ENCODE measurements at places on chromosomes 12 and 14.

DNA sequence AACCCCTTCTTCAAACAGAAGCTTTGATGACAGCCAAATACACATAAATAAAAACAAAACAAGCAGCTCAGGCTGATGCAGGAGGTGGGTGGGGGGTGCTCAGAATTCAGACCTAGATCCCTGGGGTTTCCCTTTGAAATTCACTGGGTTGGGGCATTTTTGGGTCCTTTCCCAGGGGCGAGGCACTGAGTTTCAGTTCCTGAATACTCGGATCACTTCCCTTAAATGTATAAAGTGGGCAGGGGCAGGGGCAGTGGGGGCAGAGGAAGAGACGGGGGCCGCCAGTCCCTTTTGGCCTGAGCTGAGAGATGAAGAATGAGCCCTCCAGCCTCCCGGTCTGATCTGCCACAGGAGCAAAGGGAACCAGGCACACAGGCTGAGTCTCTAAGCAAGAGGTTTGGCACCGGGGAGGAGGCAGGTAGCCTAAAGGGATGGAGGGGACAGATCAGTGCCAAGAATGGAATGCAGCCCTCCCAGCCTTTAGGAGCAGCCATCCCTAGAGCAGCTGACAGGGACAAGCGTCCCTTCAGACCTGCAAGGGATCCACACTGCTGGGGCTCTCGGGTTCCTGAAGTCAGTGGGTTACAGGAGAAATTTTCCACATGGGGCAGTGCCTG is 20.3 kb downstream of the KDM2B start:
- no peak for DNase-seq

- no peak for DNase-seq
Measured at GRCh38 chr12:12975322-12976077, 23.5 kb upstream of the GPRC5D start.

- DNase-seq, result no peak
Measured at GRCh38 chr12:123105211-123105826, 45.6 kb downstream of the PITPNM2 start.

DNA sequence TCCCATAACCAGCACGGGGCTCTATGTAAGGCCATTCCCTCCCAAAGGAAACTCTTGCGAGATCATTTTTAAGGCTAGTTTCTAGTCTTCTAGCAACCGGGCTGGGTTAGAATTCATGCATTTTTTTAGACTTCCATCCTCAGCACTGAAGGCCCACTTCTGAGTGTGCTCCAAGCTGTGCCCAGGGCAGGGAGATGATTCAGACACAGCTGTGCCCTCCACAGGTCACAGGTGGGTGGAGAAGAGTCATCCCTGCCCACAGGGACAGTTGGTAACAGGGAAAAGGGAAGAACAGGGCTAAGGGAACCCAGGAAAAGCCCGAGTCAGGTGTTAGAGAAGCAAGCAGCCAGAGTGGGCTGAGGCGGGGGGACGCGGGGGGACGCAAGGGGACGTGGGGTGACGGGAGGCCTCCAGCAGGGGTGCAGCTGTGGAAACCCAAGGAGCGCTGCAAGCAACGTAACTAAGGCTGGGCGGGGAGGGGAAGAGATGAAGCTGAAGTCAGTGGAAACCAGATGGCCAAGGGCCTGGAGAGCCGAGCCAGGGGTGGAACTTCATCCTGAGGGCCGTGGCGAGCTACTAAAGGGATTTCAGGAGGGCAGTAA is 27.2 kb upstream of the PPP2R5C start:
- DNase-seq, result no peak

GRCh38 chr12:51391283-51392123 is at the start of gene GALNT6:
Gene GALNT6 (minus strand): TSS chr12:51391406. CDS start chr12:51379781, 11,625 bp downstream.
- peak; percentile 52 for DNase-seq

DNA sequence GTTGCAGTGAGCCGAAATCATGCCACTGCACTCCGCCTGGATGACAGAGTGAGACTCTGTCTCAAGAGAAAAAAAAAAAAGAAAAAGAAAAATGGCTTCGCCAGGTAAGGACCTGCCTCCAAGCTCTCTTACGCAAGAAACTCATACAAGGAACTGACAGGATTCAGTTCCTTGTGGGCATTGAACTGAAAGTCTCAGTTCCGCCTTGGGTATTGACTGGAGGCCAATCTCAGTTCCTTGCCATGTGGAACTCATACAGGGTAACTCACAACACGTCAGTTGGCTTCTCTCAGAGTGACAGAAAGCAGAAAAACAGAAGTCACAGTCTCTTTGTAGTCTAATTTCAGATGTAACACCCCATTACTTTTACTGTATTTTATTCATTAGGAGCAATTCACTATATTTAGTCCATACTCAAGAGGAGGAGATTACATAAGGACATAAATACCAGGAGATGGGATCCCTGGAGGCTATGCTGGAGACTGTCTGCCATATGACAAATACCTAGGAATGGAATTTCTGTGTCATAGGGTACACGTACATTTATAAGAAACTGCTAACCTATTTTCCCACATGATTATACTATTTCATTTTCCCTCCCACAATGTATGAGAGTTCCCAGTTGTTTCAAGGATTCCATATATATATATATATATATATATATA is 11.4 kb upstream of the NOPCHAP1 start:
- no peak for DNase-seq

- no peak for DNase-seq
Measured at GRCh38 chr12:46674129-46674528, 151.7 kb downstream of the SLC38A4 start.

- peak; percentile 33 for DNase-seq
Measured at GRCh38 chr12:8544295-8544694, 3.6 kb upstream of the CLEC4E start.

- DNase-seq, result no peak
Measured at GRCh38 chr14:65991104-65991503, 495.1 kb upstream of the CCDC196 start.

- peak; percentile 7 for DNase-seq
Measured at GRCh38 chr12:42326541-42327226, 717 bp downstream of the PPHLN1 start.

DNA sequence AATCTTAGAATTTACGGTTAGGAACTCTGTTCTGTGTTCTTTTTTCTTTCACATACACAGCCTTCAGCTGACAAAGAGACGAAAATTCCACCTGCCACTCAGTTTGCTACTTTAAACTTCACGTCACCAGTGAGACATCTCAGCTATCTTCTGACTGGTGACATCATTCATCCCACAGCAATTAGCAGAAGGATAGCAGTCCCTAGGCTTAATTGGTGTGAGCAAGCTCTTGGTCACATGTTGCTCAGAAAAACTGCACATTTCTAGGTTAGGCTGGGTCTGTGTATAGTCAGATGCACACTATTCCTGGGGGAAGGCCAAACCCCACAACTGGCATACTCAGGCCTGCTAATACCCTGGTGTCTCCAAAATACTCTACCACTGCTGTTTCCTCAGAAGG is 23.9 kb downstream of the SLC7A7 start:
- no peak for DNase-seq

DNA sequence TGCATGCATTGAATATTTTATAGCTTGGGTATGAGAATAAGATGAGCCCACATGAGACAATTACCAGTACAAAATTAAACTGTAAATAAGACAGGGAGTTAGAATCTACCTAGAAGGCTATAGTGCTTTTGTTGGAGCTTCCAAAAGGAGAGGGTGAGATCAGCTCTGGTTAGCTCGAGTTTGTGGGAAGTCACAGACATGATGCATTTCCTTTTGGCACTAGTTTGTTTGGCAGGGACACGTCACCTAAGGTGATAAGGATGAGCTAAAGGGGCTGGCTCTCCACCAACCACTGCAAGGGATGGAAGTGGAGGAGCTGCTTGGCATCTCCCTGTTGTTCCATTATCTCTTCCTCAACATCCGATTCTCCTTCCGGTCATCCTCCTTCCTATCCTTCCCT is 48.5 kb upstream of the CPM start:
- DNase-seq, result no peak

DNA sequence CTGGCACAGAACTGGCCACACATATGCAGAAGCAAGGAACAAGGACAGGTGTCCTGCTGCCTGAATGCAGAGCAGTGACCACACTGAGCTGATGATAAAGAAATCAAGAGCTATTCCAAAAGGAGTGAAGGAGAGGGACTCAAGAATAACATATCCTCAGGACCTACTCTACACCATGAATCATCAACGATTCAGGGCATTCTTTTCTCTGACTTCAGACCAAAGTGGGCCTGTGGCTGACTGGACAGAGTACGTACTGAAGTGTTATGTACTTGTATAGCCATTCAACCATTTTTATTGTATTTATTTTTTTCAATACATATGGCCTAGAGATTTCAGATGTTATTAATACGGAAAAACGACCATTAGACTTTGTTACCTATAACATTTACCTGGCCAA is 177.5 kb upstream of the TMTC1 start:
- no peak for DNase-seq

- no peak for DNase-seq
Measured at GRCh38 chr14:68174446-68174845, 354.9 kb downstream of the RAD51B start.

DNA sequence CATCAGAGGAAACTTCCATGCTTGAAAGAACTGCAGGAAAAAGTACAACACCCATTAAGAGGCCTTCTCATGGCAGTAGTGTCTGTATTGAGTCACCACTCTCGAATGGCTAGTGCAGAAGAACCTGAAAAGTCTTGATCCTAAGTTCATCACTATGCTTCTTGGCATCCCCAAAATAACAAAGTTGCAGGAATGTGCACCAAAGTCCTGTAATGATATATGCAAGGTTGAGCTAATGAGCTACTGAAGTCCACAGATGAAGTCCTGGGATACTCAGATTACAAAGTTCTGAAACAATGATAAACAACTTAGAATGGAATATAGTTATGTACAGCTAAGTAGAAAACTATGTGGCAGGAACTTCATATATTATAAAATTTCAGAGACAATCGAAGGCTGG is 545.4 kb downstream of the FOXG1 start:
- DNase-seq, result no peak

DNA sequence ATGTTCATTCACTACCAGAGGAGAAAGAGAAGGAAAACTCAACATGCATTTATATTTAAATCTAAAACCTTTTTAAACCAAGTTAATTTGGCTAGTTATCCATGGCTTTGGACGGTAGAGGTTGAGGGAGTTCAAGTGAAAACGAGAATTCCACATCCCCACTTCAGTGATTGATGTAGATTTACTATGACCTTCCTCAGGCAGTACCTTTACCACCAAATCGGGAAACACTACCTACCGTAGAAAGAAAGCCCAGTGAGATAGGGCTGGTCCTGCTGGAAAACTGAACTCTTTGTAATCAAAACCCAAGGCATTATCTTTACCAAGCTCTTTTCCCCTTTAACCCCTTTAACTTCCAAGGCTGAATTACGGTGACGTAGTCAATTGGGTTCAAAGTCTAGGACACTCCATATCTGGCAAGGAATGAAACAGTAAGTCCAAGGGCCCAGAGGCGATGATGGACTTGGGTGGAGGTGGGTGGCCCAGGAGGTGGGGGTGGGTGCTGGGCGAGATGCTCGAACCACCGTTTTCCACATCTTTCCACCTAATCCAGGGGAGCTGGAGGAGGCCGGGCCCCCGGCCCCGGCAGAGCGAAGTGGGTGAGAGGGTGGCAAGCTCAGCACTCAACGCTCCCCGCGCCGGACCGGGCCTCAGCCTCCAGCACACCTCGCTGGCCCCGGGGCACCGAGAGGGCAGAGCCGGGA is 618 bp downstream of the SEC23A start:
- DNase-seq, result no peak

DNA sequence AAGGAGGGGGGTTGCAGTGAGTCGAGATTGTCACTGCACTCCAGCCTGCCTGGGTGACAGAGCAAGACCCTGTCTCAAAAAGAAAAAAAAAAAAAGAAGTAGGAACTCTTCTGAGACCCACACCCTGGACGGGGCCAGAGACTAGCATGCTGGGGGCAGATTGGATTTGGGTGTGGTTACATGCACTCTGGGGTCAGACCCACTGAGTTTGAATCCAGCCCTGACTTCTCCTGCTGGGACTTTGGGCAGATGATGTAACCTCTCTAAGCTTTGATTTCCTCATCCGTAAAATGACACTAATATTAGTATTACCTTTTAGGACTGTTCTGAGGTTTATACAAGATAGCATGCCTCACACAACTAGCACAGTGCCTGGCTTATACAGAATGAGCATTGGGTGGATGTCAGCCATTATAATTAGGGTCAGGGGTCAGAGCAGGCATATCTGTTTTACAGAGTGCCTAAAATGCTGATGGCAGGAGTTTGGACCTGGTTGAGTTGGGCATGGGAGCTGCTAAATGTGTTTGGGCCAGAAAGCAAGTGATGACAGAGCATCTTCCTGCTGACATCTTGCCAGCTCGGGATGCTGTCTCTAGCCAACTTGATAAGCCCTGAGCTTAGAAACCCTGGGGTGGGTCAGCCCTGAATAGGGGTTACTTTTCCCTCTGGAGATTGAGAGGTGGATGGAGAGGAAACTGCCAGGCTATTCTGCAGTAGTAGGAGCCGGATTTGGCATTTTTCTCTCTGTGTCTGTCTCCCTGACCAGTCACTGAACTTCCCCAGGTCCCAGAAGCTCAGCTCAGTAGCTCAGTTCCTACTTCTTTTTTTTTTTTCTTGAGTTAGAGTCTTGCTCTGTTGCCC is 15.5 kb downstream of the TPCN1 start:
- no peak for DNase-seq

- DNase-seq, result no peak
Measured at GRCh38 chr12:79874665-79875064, 60.2 kb downstream of the PPP1R12A start.

DNA sequence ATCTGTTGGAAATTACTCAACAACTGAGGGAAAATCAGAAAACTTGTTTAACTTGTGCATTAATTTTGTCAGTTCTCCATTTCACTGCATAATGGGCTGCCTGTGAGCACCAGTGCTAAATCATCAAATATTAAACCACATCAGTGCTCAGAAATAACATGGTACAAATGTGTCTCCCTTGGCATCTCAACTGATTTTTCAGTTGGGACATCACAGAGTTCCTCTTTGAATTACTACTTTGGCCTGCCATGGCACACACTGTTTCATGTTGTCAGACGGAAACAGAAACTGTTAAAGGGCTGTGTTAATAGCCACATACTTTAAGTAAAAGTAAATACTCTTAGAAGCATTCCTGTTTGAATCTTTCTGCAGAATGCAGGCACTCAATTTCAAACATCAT is 42.1 kb upstream of the STRN3 start:
- no peak for DNase-seq

GRCh38 chr14:97420211-97420610 is 623.0 kb downstream of the VRK1 start:
- DNase-seq, result no peak

GRCh38 chr12:125185740-125186470 is 120.7 kb downstream of the AACS start:
- DNase-seq, result no peak

DNA sequence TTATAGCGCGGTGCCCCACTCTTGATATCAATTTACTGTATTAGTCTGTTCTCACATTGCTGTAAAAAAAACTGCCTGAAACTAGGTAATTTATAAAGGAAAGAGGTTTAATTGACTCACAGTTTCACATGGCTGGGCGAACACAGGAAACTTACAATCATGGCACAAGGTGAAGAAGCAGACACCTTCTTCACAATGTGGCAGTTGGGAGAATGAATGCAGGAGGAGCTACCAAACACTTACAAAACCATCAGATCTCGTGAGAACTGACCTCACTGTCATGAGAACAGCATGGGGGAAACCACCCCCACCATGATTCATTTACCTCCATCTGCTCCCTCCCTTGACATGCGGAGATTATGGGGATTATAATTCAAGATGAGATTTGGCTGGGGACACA is 42.3 kb downstream of the FBXO34 start:
- DNase-seq, result no peak

Measured in KG1 (cell line).